Activated naive CD4-positive, alpha-beta T cell (primary cell): ENCODE measurements at places on chromosomes 2 and 18.

DNA sequence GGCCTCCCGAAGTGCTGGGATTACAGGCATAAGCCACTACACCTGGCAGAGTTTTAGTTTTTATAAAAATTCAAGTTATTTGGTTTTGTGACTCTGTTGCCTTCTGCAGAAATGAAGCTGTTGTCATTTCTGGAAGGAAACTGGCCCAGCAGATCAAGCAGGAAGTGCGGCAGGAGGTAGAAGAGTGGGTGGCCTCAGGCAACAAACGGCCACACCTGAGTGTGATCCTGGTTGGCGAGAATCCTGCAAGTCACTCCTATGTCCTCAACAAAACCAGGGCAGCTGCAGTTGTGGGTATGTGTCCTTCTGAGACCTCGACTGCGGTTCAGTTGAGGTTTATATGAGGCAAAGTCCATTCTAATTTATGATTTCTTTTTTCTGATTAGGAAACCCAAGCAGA, 7.2 kb downstream of the MTHFD2 start:
- DNase-seq = no peak

DNA sequence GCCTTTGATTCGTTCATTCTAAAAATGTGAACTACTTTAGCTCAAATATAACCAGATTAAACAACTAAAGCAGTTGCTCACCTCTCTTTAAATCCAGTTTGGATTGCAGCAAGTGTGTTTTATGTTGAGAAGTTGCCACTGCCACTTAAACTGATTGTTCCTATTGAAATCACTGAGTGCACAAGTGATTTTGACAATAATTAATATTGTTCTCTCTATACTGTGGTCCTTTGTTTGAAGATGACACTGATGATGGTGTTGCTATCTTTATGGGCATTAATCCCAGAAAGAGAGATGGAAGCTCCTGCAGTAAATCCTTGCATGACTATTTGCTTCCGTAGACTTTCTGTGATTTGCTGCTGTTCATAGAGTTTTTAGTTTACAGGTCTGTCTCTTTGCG, 251.4 kb upstream of the ZEB2 start:
- no peak for DNase-seq

DNA sequence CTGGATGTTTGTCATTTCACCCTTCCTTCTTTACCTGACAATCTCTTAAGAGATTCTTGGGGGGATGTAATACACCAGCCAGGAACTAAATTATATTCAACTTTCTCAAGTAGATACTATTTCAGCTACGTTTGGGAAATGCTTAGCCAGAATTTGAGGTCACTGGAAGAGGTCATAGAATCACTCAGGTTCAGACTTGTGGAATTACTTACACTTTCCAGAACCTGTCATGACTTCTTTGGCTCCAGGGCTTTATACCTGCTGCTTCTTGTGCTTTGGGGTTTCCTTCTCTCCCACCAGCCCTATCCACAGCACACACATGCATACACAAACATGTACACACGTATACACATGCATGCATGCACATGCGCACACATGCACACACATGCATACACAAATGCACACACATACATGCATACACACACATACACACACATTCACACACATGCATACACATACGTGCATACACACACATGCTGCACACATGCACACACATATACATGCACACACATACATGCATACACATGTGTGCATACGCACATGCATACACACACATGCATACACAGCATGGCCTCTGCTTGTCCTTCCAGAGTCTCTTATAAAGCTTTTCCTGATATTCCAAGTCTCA, 23.5 kb upstream of the ANXA4 start:
- DNase-seq = no peak

DNA sequence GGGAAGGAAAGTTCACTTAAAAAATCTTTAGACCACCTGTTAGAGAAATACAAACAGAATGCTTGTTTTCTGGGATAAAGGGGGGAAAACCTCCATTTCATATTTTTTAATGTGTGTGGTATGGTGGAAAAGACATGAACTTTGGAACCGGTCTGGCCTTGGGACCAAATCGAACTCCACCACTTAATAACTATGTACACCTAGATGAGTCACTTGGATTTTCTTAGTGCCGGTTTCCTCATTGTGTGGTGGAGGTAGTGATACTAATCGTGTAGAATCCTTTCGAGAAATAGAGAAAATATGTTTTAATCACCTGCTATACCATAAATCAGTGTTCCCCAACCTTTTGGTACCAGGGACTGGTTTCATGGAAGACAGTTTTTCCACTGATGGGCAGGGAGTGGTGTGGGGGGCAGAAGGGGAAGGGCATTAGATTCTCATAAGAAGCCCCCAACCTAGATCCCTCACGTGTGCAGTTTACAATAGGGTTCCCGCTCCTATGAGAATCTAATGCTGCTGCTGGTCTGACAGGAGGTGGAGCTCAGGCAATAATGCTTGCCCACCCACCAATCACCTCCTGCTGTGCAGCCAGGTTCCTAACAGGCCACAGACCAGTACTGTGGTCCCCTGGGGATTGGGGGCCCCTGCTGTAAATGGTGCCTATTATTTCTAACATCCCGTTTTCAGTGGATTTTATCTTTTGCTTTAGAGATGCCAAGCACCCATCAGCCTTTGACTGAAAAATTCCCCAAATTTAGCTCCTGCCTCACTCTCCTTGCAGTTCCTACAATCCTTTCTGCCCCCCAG, 308.8 kb downstream of the PRKCE start:
- DNase-seq = no peak

DNA sequence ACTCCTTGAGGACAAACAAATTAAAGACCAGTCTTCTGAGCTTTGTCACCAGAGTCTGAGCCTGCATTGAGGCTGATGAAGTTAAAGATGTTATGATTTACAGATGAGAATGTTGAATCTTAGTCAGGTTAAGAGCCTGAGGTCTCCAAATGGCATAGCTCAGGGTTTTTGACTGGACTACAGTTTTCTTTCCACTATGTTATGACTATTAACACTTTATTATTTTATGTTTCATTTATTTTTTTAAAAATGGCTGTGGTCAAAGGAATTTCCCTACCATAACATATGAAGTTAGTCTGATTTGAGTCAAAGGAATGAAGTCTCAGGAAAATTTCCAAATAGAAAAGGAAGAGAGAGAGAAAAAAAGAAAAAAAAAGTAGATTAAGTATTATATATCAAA, 39.7 kb upstream of the CWC22 start:
- no peak for DNase-seq

- no peak for DNase-seq
Observed at GRCh38 chr2:120344976-120345581, 857 bp upstream of the INHBB start.

GRCh38 chr2:169839954-169840746, 12.9 kb downstream of the UBR3 start:
- DNase-seq = no peak

GRCh38 chr18:34998661-34999060, 42.6 kb upstream of the MAPRE2 start:
- DNase-seq = no peak

GRCh38 chr2:74902281-74902860, 56.1 kb upstream of the POLE4 start:
- DNase-seq = no peak

DNA sequence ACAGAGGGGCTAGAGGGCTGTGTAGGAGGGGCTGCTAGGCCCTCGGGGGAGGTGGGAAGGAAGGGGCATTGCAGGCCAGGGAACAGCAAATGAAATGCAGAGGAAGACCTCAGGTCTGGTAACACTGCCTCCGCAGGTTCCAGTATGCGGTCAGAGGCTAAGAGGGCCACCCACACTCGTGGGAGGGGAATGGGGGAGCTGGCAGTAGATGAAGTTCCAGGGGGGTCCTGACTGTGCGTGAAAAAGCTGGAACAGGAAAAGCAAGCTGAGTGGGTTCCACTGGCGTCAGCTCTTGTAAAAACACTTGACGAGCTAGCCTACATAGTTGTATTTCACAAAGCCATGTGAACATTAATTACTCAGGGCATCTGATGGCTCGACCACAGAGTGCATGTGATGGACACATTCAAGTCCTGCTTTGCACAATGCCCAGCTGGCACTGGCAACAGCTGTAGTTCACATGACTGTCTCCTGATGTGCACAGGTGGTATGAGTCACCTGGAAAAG, 29.0 kb upstream of the PTPN4 start:
- no peak for DNase-seq

- no peak for DNase-seq
Observed at GRCh38 chr2:190138032-190138431, 75.5 kb upstream of the MSTN start.

- DNase-seq = no peak
Observed at GRCh38 chr2:64818664-64819060, 164.9 kb upstream of the SERTAD2 start.

DNA sequence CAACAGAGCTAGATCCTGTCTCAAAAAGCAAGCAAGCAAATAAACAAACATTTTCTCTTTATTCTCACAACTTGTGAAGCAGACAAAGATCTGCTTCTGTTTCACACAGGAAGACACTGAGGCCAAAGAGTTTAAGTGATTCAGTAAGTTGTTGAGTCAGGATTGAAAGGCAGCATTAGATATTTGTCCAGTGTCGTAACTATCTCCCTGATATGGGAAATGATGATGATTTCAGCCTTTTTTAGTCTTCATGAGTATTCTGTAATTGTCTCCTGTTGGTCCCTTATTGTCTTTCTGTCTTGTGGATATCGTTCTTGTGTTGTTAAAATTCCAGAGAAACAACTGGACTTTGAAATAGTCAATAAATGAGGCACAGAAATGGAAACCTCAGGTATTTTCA, 59.6 kb downstream of the GATA6 start:
- DNase-seq = no peak

GRCh38 chr2:120360307-120360855, 14.4 kb downstream of the INHBB start:
- no peak for DNase-seq

GRCh38 chr2:115364093-115364492, 921.7 kb downstream of the DPP10 start:
- DNase-seq = no peak

GRCh38 chr2:144183727-144184126, 336.2 kb downstream of the ZEB2 start:
- peak; percentile 34 for DNase-seq

DNA sequence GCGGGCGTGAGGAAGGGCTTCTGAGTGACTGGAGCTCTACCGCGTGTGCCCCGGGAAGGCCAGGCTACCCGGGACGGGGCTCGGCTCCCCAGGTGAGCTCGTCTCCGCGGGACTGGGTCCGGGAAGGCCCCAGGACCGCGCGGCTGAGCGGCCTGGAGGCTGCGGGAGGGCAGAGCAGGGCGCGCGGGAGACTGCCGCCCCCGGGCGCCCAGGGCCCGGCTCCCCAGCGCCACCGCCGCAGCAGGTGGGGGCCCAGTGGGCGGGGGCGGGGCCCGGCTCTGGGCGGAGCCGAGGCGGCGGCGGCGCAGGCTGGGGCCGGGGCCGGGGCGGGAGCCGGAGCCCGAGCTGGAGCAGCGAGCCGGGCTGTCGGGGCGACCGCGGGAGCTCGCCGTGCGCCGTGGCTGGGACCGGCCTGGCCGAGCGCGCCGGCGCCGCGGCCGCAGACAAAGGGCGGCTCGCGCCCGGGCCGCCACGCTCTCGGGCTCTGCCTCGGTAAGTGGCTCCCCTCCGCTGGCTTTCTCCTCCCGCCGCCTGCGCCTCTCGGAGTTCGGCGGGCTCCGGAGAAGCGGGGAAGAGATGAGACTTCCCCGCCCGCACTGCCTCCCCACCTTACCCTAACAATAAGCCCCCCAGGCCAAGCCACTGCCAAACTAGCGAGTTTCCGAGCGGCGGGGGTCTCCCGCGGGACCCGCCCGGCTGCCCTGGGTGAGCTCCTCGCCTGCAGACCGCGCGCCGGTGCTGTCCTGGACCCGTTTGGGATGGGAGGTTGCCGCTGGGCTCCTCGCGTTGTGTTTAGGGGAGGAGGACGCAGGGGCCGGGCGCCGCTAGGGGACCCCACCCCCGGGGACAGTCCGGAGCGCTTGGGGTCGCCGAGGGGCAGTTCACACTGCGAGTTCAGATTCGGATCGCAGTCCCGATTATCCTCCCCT, at the start of gene MAPK4:
Gene MAPK4 (plus strand): TSS at position 336 of the 929 bp plus-strand sequence. CDS start 103,872 bp downstream, outside the sequence.
- DNase-seq = no peak

DNA sequence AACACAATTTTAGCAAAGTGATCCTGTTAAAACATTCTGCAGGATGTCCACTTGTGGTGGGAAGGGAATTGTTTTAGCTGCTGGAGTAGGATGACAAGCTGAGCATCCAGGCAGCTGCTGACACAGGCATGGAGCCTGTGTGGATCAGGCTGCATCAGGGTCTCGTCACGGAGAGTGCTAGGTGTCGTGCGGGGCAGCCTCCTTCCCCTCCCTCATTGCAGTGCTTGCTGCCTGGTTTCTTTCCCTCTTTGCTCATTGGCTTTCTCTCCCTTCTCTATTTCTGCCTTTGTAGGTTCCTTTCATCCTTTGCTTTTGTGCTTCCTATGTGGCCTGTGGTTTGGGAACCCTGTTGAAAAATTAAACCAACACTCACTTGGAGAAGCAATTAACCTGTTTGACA, 172.9 kb downstream of the TPGS2 start:
- DNase-seq = no peak

DNA sequence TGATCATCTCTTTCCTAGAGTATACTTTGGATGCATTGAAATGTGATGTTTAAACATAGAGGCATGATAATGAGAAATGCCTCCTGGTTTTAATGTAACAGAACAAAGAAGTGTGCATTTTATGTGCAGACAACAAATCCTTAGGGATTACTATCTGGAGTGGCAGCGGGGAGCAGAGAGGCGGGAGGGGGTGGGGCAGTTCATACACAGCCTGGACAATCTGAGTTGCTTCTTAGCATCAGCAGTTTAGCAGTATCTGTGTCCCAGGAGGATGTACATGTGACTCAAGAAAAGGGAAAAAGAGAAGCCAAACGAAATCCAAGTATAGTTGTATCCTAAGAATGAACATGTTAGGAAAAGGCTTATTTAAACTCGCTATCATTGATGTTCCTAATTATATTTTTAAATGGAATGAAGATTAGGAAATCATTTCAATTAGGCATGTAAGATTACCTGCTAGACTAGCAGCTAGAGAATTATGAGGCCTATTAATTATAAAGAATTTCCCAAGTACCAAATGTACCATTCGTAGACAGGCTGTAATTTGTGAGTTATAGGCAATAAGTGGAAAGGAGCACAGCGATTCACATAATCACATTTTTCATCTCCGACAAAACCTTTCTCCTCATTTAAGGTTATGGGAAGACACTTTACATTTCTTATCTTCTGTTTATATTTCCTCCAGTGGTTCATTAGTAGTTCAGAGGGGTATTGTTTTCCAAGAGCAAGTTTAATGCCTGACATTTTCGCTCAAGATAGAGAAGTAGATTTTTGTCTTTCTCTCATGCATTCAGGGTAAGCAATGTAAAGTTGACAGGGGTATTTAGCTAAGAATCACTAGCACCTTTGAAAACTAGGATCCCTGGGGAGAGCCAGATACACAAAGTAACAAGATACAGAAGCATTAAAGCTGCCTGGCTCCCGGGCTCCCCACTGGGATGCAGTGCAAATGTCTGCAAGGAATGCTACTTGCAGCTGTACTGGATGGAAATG, 141.3 kb upstream of the NOSTRIN start:
- DNase-seq = no peak

GRCh38 chr2:1979138-1979537, 234.8 kb upstream of the PXDN start:
- DNase-seq = no peak

DNA sequence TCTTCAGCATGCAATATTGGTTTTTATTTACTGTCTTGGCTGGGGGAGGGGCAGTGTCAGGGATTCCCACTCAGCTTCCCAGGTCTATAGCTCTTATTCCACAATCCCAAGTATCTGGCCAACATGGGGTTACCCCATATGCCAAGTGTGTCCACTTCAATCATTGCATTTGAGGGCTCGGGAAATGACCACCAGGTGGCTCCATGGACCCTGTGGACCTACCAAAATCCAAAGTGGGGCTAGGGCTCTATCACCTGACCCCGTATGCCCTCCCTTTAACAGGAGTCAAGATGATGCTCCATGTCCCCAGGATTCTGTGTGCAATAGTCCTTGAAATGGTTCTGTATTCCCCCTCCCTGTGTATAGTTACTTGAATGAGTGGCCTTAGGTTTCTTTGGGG, 12.1 kb upstream of the TRAF3IP1 start:
- no peak for DNase-seq
